ENCODE measurements at places on chromosomes 2 and 18.

- DNase-seq: no peak
These were observed 807 bp downstream of the GAREM1 start for GRCh38 chr18:32469691-32470459.

DNA sequence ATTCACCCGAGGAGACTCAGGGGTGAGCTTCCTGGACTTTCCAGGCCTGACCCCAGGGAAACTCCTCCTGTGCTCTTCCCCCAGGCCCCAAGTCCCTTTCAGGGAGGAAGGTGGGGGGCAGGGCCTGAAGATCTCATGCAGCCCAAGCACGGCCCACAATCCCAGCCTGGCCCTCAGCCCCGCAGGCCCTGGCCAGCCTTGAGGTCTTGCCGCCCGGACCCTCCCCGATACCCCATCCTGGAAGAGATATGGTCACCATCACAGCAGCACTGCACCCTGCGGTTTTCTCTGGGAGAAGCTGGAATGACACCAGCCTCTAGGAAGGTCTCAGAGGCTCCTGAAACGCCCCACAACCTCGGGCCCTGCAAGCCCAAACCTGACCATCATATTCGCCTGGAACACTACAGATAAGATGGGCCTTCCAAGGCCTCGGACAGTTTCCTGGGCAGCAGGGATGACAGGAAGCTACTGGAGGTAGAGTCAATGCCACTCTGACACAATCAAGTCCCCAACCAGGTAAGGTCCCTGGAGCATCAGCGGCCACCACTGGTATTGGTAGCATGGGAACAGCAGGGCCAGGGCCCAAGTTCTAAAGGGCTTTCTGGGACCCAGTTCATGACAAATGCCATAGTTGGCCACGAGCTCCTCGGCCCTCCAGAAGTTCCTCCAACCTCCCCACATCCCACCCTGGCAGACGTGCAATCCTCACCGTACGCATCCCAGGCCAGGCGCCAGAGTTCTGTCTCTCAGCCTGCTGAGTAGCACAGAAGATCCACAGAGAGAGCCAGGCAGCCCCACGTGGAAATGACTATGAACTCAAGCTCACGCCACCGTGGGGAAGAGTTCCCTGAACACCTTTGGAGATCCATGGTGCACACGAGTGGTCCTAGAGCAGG is 8.6 kb downstream of the SDC1 start:
- DNase-seq: no peak

- DNase-seq: peak; percentile 44
These were observed 1.9 kb downstream of the PTMA start for GRCh38 chr2:231709981-231710798.

DNA sequence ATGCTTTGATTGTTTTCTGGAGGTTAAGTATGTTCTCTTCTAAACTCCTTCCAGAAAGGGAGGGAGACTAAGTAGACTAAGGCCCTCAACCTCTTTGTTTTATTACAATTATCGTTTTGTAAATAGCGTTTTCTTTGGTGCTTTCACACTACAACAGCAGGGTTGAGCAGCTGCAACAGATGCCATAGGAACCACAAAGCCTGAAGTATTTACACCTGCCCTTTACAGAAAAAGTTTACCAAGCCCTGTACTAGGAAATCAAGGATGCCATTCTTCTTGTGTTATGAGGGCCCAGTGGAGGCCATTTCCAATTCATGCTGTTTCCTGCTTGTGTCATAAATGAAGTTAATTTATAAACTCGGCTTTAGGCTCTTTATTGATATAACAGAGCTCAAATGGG is 914.8 kb downstream of the DCDC2C start:
- no peak for DNase-seq

GRCh38 chr2:74008761-74009395 is 24.2 kb downstream of the TET3 start:
- no peak for DNase-seq

DNA sequence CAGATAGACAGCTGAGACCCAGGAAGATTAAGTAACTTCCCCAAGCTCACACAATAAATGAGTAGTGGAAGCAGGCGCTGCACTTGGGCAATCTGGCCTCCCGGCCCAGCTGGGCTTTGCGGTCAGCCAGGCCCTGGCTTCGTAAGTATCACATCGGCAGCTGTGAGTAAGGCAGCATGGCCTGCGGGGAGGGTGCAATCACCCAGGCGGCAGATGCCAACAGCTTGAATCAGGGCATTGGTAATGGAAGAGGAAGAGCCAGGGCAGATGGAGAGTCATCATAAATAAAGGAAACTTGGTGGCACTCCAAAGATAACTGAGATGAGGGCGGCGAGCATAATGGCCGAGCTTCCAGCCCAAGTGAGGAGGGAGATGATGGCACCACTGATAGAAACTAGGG is 217.9 kb upstream of the PID1 start:
- DNase-seq: no peak
